ENCODE measurements at places on chromosomes 12 and 14.

DNA sequence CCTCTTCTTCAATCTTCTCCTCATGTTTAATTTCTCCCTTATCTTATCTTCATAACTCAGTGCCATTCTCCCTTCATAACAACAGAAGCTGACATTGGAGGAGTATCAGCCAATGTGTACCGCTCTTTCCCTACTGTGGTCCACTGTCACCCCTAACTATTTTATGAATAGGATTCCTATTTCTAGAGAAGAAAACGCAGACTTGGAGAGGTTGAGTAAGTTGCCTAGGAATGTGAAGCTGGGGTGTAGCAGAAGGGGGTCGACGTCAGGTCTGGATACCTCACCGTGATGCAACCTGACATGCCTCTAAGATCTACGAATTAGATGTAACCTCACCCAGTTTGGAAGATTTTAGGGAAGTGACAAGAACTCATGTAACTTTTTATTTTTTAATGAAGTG is 17.1 kb downstream of the LMO3 start:
- no peak for DNase-seq

GRCh38 chr12:12622418-12622817 is 10.7 kb downstream of the CREBL2 start:
- no peak for DNase-seq

GRCh38 chr12:16602412-16602811 is 3.5 kb downstream of the LMO3 start:
- DNase-seq, result no peak

DNA sequence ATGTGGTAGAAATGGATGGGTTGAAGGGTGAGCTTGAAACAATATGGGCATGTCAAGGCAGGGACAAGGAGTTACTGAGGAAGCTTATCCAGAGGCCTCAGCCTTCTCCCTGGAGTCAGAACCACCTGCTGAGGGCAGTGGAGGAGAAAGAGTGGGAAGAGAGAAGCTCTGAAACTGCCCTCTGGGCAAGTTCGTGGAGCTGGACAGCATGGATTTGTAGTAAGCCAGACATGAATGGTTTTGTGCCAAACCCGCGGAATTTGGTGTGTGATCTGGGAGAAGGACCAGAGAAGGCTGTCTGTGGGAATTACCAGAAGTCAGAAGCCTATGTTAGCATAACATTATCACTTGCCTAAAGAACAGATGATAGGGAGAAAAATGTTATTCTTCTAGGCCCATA is 164.8 kb downstream of the SLC41A2 start:
- DNase-seq, result no peak

GRCh38 chr14:65255583-65256461 is 153.5 kb upstream of the MAX start:
- peak; percentile 88 for DNase-seq

- DNase-seq, result peak; percentile 2
These were observed 70.2 kb upstream of the TBX5 start for GRCh38 chr12:114476159-114476558.

DNA sequence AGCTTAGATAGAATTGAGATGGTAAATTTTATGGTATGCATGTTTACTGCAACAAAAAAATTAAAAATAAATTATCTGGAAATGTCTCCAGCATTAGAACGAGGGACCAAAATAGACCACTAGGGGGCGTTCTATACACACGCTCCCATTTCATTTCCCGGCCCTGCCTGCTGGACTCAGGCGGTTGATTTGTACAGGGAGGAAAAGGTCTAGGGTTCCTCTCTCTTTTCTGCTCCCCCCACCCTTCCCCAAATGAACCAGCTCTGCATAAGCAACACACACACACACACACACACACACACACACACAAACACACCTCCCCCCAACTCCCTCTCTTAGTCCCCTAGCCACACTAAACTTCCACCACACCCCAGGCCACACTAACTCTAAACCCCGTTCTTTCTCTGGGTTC is 7.8 kb upstream of the DTX1 start:
- DNase-seq, result peak; percentile 14

GRCh38 chr12:40225984-40226602 is 1.3 kb downstream of the LRRK2 start:
- DNase-seq, result no peak

- DNase-seq, result no peak
These were observed 482.7 kb upstream of the RGS6 start for GRCh38 chr14:71449316-71450055.

DNA sequence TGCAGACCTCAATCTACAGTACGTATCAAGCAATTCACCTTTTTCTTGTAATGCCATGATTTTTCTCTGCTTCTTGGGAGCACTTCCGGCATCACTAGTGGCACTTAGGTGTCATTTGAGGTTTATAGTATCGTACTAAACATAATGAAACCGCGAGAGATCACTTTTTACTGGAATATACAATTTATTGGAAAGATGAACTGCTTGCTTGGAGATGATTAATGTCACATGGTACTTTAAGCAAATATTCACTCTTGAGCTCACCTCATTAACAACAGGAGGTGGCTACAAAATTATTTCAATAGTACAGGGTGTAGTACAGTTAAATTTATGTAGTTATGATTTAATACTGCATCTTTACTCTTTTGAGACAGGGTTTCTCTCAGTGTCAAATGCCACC is 11.5 kb downstream of the FUT8 start:
- peak; percentile 78 for DNase-seq

DNA sequence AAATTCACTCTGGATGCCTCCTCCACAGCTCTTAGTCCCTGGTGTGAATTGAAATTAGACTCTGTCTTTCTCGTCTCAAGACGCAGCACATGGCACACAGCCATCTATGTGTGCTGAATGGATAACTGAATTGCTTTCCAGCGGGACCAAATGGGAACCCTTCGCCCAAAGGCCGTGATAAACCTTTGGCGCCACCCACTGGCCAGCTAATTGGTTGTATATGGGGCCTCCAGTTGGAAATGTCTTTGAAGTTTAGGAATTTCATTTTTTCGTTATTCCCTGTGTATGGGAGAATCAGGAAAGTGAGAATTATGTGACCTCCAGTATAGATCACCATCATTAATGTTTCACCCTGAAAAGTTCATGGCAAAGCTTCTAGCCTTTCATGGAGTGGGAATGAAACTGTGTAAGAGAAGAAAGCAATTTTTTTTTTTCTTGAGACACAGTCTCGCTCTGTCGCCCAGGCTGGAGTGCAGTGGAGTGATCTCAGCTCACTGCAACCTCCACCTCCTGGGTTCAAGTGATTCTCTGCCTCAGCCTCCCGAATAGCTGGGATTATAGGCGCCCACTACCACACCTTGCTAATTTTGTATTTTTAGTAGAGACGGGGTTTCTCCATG is 9.8 kb upstream of the HSP90AA1 start:
- peak; percentile 63 for DNase-seq

DNA sequence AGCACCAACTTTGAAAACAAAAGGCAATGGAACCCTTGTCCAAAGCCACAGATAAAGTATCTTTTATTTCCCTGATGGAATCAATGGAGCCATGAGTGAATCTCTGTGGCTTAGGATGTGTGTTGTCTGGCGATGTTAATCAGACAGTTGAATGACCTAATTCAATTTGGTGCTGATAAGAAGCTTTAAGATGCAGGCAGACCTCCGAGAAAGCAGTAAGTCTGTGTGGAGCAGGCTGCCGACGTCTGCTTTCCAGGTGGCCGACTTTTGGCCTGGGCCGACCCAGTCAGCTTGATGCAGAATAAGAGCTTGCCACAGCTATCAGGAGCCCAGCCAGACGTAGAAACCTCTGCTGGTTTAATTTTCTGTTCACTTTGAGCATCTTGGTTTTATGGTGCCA is 21.1 kb upstream of the TMEM132C start:
- no peak for DNase-seq

DNA sequence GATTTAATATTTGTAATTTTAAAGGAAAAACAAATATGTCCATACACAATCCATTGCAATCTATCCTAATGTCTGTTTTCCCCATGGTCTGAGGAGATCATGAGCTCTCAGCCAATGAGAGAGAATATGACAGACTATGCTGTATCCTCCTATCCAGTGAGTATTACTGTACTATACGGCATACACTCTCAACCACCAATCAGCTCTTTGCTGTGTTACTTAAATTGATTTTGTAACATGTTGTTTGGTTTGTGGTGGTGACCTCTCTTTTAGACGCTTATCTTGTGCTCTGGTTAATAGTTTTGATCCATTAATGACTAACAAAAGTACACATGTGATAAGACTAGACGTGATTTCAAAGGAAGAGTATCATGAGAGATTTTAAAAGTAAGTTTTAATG is 231.5 kb upstream of the FOXN3 start:
- DNase-seq, result no peak

DNA sequence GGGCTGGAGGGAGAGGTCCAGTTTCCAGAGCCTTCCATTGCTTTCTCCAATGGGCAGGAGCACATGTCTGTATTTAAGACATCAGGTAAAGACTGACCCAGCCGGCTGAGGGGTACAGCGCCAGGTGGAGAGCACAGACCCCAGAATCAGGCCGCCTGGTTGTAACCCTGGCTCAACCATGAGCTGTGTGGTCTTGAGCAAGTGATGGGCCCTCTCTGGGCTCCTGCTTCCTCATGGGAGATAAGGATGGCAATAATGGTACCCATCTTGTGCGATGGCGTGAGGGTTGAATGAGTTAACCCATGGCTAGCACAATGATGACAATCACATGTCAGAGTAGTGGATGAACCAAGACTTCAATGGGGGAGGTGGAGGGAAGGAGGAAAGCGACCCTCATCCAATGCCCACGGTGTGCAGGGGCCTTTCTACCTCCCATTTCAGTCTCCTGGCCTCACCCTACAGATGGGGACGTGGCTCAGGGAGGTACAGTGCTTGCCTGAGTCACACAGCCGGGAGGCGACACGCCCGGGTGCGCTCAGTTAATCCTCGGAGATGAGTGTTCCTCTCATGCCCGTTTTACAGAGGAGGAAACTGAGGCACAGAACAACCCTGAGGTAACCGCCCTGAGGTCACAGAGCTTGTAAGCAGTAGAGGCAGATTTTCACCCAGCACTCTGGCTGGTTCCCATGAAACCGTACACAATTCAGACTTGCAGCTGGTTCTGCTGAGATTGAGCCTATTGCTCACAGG is 163.9 kb downstream of the RBM19 start:
- DNase-seq, result no peak

DNA sequence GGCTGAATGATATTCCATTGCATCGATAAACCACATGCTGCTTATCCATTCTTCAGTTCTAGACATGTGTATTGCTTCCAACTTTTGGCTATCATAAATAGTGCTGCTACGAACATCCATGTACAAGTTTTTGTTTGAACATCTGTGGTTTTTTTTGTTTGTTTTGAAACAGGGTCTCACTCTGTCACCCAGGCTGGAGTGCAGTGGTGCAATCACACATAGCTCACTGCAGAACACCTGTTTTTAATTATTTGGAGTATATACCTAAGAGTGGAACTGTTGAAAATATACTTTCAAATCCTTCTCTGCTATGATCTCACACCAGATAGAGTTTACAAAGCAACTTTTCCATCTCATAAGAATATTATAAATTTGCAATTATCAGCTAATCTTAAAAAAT is 124.2 kb downstream of the TTC7B start:
- DNase-seq, result no peak

DNA sequence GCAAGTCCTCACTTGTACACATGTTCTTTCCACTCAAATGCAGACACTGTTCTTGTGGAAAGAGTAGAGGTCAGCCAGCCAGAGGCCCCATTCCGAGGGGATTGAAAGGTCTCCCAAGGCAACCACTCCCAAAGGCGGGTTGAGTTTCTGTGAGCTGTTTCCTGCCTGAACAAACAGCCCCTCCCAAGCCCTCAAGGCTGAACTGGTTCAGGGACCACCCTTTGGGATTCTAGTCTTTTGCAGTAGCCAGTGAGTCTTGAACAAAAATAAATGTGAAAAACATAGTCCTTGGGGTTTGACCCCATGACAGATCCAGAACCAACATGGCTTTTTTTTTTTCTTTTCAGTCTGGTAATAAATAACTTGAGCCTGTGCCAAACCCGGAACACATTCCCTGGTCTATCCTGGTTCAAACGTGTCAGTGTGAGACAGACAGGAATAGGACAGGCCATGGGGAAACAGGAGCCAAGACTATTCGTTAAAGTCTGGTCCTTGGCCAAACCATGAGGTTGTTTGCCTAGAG is 17.6 kb upstream of the STK38L start:
- DNase-seq, result peak; percentile 36

- no peak for DNase-seq
These were observed 130.7 kb downstream of the SMOC1 start for GRCh38 chr14:70009961-70010360.

Measured in LNCaP clone FGC (cell line).